Prostate gland (tissue), 2 donors: ENCODE measurements at places on chromosomes 5 and 9.

DNA sequence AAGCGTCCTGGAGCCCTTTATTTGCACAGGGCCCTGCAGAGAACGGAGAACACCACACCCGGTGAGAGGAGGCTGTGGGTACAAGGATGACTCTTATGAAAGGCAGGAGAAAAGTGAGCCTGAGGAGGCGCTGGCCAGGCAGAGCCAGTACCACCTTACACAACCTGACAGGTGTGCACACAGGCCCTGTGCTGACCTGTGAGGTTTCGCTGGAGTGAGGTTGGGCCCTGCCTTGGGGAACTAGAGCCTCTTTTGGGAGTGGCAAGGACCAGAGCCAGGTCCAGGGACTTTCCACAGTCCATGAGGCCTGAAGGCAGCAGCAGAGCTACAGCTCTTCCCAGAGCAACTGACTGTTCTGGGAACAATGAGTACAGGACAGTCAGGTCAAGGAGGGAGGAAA is 3.1 kb downstream of the SRD5A1 start:
- no peaks in the 10 kb centered on the region for H3K27me3 ChIP-seq
- DNase-seq, result peak; percentile 9
- peaks cover 7% of the 10 kb centered on the region for H3K4me1 ChIP-seq
- H3K36me3 ChIP-seq, result no peaks in the 10 kb centered on the region
- H3K4me3 ChIP-seq, result no peak overlapping the region

GRCh38 chr9:113150670-113151611 is at the start of gene SLC31A2:
SLC31A2 (plus strand) TSS chr9:113151007; CDS start chr9:113151075, 68 bp downstream.
- no peaks in the 10 kb centered on the region for H3K4me1 ChIP-seq
- H3K27ac ChIP-seq, result peak within 1 kb of the TSS; percentile 72

DNA sequence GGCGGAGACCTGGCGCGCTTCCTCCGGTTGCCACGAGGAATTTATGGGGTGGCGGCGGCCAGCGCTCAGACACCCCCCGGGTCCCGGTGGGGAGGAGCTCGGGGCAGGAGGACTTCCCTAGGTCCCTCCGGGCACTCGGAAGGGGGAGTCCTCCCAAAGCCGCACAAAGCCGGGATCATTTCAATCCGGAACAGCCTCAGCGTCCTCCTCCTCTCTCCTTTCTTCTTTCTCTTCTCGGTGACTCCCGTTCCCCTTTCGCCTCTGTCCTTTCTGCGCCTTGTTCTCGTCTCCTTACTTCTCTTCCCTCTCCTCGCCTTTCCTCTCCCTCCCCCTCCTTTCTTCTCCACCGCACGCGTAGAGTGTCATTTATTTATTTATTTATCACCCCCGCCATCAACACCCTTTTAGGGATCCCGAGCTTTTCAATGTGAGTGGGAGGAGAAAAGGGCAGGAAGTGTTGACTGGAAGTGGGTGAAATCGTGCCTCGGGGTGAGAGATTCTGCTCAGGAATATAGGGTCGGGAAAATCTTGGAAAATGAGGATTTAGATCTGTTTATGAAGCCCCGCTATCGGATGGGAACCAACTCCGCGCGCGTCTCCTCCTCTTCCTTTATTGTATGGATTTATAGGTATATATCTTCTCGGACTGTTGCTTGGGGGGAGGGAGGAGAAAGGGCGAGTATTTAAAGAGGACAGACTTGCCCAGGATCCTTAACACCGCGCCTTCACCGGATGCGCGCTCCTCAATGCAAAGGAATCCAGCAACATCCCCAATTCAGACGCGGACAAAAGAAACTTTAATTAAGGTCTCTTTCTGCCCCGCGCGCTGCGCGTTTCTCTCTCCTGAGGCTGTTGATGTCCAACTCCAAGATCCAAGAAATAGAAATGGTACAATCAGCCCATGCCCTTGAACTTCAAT is 2.0 kb upstream of the ZNF462 start:
- no peaks in the 10 kb centered on the region for H3K27me3 ChIP-seq
- no peaks in the 10 kb centered on the region for H3K4me1 ChIP-seq
- H3K36me3 ChIP-seq, result no peaks in the 10 kb centered on the region
- DNase-seq, result peak; percentile 38
- peak overlapping the region; percentile 67 for H3K4me3 ChIP-seq

DNA sequence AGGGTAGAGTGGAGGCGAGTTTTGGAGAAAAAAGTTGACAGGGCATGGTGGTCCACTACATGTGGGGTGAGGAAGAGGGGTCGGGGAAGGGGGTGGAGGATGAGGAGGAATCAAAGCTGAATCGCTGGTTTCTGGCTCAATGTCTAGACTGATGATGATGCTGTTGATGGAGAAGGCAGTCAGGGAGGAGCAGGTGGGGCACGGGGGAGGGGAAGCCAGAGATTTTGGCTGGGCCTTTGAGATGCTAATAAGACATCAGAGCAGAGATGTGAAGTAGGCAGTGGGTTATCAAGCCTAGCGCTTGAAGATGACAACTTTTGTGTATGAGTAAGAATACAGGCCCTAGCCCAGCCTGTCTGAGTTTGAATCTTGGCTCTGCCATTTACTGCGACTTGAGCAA is 32.4 kb upstream of the TTC23L start:
- H3K27ac ChIP-seq, result no peak overlapping the region
- no peaks in the 10 kb centered on the region for H3K27me3 ChIP-seq
- no peak for DNase-seq

DNA sequence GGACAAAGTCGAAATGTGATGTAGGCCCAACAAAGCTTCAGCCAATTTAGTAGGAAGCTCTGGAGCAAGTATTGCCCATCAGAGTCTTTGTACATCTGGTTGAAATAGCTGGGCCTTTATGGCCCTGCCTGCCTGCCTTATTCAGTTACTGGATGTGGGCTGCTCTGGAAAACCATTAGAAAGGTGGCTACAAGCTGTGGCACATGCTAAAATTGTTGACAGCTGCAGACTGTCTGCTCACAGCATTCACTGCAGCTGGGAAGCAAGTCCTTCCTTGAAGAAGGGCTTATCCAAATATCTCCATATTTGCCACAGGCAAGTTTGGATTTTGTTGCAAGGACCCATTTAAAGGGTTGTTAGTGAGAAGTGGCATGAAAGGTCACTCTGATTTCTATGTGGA is 24.4 kb downstream of the SMIM15 start:
- no peak for DNase-seq
- H3K4me1 ChIP-seq, result no peaks in the 10 kb centered on the region
- no peaks in the 10 kb centered on the region for H3K27me3 ChIP-seq
- no peak overlapping the region for H3K27ac ChIP-seq

GRCh38 chr9:73640971-73641370 is 489.3 kb downstream of the ANXA1 start:
- H3K27me3 ChIP-seq, result no peaks in the 10 kb centered on the region
- no peak overlapping the region for H3K4me3 ChIP-seq
- no peaks in the 10 kb centered on the region for H3K4me1 ChIP-seq
- no peak overlapping the region for H3K27ac ChIP-seq

- no peaks in the 10 kb centered on the region for H3K4me1 ChIP-seq
- H3K27ac ChIP-seq, result no peak overlapping the region
- H3K4me3 ChIP-seq, result no peak overlapping the region
- H3K27me3 ChIP-seq, result no peaks in the 10 kb centered on the region
- no peaks in the 10 kb centered on the region for H3K36me3 ChIP-seq
- no peak for DNase-seq
Observed at GRCh38 chr5:57772512-57772911, 289.9 kb upstream of the ACTBL2 start.

DNA sequence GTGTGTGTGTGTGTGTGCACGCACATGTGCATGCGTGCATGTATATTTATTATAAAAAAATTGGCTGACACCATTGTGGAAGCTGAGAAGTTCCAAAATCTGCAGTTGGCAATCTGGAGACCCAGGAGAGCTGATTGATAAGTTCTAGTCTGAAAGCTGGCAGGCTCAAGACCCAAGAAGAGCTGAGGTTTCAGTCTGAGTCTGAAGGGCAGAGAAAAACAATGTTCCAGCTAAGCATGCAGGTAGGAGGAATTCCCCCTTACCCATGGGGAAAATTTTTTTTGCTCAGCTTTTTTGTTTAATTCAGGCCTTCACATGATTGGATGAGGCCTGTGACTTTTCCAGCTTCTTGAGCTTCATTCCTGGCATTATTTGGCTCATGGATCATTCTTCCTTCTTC is 31.2 kb upstream of the ACTBL2 start:
- no peaks in the 10 kb centered on the region for H3K4me1 ChIP-seq
- H3K36me3 ChIP-seq, result no peaks in the 10 kb centered on the region
- H3K27ac ChIP-seq, result no peak overlapping the region
- no peak for DNase-seq
- H3K4me3 ChIP-seq, result no peak overlapping the region

- no peak overlapping the region for H3K4me3 ChIP-seq
- H3K27ac ChIP-seq, result no peak overlapping the region
- no peaks in the 10 kb centered on the region for H3K4me1 ChIP-seq
- no peaks in the 10 kb centered on the region for H3K36me3 ChIP-seq
- DNase-seq, result no peak
Observed at GRCh38 chr9:111984086-111984802, 87.6 kb downstream of the UGCG start.

DNA sequence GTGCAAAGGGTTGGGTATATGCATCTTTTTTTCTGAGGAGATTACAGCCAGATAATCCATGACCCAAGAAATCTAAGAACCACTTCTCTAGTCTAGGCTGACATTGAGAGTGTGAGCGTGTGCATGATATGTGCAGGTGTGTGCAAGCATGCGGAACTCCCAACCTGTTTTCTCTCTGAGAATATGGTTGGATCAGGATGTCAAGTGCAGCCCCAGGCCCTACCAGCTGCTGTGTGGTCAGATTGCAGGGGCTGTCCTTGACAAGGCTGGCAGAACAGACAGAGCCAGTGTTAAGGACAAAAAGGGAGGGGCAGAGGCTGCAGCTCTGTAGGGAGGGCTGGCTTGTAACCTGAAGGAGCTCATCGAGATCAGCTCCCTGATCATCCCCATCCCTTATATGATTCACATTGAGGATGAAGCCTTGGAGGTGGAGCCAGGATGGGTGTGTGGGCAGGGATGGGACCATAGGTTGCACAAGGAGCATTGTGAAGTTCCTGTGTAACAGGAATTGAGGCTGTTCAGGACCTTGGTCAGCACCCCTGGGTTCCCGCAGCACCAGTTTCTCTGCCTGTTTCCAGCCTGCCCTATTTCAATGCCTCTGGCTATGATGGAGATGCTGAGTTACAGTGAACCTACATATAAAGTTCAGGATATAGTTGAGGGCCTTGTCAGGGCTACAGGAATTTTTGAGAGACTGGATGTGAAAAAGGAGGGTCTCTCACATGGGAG is 52.6 kb upstream of the ARAP3 start:
- DNase-seq, result no peak
- no peaks in the 10 kb centered on the region for H3K4me1 ChIP-seq
- H3K36me3 ChIP-seq, result no peaks in the 10 kb centered on the region
- no peaks in the 10 kb centered on the region for H3K27me3 ChIP-seq

DNA sequence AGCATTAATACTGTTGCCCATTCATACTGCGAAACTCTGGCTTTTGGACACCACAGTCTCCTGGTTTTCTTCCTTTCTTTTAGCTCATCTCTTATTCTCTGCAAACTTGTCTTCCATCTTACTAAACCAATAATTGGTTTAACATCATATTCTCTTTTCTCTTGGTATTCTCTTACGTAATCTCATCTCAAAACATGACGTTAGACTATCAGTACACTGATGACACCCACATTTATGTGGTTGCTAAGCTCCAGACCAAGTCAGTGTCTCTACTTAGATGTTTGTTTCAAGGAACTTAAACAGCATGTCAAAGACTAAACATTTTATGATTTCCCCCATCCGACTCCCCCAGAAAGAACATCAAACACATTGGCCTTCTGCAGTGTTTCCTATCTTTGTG is 2.1 kb downstream of the PRRC1 start:
- H3K27ac ChIP-seq, result no peak overlapping the region
- no peaks in the 10 kb centered on the region for H3K36me3 ChIP-seq
- H3K4me3 ChIP-seq, result no peak overlapping the region
- no peak for DNase-seq
- H3K4me1 ChIP-seq, result no peaks in the 10 kb centered on the region
- no peaks in the 10 kb centered on the region for H3K27me3 ChIP-seq

DNA sequence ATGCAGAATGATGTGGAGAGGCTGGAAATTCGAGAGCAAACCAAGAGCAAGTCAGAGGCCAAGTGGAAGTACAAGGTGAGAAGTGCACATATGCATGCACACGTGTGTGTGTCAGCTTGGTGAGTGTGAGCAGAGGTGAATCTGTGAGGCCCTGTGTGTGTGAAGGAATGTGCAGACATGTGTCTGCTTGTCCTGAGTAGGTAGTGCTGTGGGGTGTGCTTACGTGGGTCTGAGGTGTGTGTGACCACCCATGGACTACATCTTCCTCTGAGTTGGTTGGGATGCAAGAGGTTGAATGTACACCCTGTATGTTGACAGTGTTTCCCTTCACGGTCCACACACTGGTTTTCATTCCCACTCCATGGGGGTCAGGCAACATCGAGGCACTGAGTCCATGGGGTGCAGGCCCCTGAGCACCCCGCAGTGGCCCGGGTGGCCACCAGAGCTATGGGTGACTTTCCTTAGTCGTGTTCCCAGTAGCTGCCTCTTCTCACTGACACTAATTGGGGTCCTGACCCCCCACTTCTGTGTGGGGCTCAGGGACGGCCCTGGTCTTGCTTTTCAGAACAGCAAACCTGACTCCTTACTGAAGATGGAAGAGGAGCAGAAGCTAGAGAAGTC is 86.7 kb downstream of the PHF2 start:
- DNase-seq, result no peak
- H3K4me1 ChIP-seq, result no peaks in the 10 kb centered on the region
- H3K4me3 ChIP-seq, result no peak overlapping the region
- H3K27ac ChIP-seq, result no peak overlapping the region
- H3K27me3 ChIP-seq, result no peaks in the 10 kb centered on the region

DNA sequence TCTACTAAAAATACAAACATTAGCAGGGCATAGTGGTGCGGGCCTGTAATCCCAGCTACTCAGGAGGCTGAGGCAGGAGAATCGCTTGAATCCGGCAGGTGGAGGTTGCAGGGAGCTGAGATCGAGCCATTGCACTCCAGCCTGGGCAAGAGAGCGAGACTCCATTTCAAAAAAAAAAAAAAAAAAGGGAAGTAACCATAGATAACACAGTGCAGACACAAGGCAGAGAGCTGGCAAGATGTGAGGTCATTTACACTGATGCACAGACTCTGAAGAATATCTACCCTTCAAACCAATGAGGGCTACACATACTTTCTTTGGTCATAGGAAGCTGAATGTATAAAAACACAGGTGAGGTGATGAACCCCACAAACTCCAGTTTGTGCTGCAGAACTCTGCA is 131.9 kb downstream of the DCP2 start:
- no peak overlapping the region for H3K4me3 ChIP-seq
- H3K27me3 ChIP-seq, result no peaks in the 10 kb centered on the region
- H3K4me1 ChIP-seq, result no peaks in the 10 kb centered on the region
- no peak for DNase-seq
- no peak overlapping the region for H3K27ac ChIP-seq

- H3K4me1 ChIP-seq, result no peaks in the 10 kb centered on the region
- peak; percentile 63 for DNase-seq
- peak overlapping the region; percentile 72 for H3K27ac ChIP-seq
- no peaks in the 10 kb centered on the region for H3K36me3 ChIP-seq
- H3K4me3 ChIP-seq, result no peak overlapping the region
Observed at GRCh38 chr5:149381986-149382338, 2.9 kb upstream of the IL17B start.

GRCh38 chr9:113788616-113789330 is 87.3 kb upstream of the ZNF618 start:
- DNase-seq, result no peak
- no peaks in the 10 kb centered on the region for H3K36me3 ChIP-seq
- H3K4me1 ChIP-seq, result no peaks in the 10 kb centered on the region
- H3K27ac ChIP-seq, result no peak overlapping the region
- H3K4me3 ChIP-seq, result no peak overlapping the region

- DNase-seq, result no peak
- H3K4me1 ChIP-seq, result no peaks in the 10 kb centered on the region
- no peaks in the 10 kb centered on the region for H3K27me3 ChIP-seq
- no peak overlapping the region for H3K27ac ChIP-seq
- no peak overlapping the region for H3K4me3 ChIP-seq
Observed at GRCh38 chr9:5633243-5633642, 4.3 kb downstream of the RIC1 start.
